ENCODE measurements at places on chromosomes 13 and 19. TPM values are rescaled to one million over a fixed set of nuclear protein-coding genes. Genes with fewer than 3 reads are reported as not detected.

RNF113B gene
- total RNA-seq, result not detected

SBK2 gene
- not detected for total RNA-seq

ZNF20 gene
- total RNA-seq, result 7.3 TPM

SLC1A6 gene
- total RNA-seq, result not detected

BCL3 gene
- 86.8 TPM for total RNA-seq

CARS2 gene
- total RNA-seq, result 57.9 TPM

ANKLE1 gene
- 0.54 TPM for total RNA-seq

DNA sequence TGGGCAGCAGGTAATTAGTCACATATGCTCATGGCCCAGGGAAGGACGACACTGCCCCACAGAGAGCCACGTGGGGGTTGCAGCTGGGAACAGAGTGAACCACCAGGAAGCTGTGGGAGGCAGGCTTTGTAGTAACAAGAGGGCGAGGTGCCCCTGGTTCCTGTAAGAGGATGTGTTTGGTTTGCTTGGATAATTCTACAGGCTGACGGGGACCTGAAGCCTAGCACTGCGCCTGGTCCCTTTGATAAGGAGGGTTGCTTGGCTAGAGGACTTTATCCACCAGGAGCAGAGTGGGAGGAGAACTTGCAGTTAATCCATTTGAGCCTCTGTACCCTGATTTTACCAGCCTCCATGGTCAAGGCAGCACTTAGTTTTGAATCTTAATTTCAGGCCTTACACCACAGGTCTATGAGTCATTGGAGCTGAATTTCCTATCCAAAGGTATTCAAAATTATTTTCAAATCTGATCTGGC, 67.4 kb upstream of the CLDN10 start:
- no peak for DNase-seq

DNA sequence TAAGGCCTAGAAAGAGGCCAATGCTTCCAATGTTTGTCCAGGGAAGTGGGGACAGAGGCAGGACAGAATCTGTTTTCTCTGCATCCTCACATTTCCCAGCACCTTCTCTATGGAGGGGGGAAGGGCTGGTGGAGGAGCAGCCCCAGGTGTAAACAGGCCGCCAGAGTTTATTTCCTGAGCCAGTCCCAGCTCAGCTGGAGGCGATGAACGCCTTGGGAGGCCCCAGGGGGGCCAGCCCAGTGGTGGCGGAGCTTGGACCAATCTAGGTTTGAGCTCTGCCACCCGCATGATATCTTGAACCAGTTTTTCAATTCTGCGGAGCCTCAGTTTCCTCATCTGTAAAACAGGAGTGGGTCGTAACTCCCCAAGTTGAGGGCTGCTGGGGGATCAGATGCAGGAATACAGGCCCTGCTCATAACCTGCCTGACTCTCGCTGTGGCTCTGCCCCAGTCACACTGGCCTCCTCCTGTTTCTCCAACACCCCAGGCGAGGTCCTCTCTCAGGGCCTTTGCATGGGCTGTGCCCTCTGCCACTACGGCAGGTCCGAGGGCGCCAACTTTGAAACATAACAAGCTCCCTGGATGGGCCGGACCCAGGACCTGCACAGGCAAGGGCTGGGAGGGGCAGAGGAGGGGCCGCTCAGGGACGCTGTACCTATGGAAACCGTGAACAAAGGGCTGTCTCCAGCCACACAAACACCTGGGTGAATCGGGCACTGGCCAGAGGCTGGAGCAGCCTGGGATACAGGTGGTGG, 1.1 kb downstream of the TNFAIP8L1 start:
- DNase-seq, result peak; percentile 68

- DNase-seq, result no peak
Observed at GRCh38 chr19:49716154-49716553, 25.2 kb downstream of the CPT1C start.
